ENCODE measurements at places on chromosomes 5 and 9.

GRCh38 chr5:67902497-67902830 is 313.1 kb upstream of the PIK3R1 start:
- no peaks in the 10 kb centered on the region for H3K36me3 ChIP-seq
- H3K4me3 ChIP-seq = no peak overlapping the region
- H3K27me3 ChIP-seq = no peaks in the 10 kb centered on the region
- no peak for DNase-seq
- H3K4me1 ChIP-seq = no peaks in the 10 kb centered on the region

DNA sequence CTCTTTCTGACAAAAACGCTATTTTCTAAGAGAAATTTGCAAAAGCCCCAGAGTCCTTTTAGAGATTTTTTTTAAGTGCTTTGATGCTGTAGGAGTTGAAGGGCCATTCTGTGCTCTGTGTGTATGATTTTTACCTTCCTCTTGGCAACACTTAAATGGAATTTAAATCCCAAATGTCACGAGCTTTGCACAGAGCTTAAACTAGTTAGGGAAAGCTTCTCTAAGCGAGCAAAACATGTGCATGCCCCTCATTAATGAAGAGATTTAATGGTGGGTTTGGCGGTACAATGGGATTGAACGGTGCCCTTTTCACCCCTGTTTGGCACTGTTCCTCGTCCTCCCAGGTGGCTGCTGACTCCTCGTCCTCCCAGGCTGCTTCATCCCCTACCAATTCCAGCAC is 220.7 kb downstream of the DRD1 start:
- DNase-seq = no peak
- no peaks in the 10 kb centered on the region for H3K4me1 ChIP-seq
- no peaks in the 10 kb centered on the region for H3K27me3 ChIP-seq
- H3K36me3 ChIP-seq = no peaks in the 10 kb centered on the region
- H3K4me3 ChIP-seq = no peak overlapping the region
- H3K27ac ChIP-seq = no peak overlapping the region

DNA sequence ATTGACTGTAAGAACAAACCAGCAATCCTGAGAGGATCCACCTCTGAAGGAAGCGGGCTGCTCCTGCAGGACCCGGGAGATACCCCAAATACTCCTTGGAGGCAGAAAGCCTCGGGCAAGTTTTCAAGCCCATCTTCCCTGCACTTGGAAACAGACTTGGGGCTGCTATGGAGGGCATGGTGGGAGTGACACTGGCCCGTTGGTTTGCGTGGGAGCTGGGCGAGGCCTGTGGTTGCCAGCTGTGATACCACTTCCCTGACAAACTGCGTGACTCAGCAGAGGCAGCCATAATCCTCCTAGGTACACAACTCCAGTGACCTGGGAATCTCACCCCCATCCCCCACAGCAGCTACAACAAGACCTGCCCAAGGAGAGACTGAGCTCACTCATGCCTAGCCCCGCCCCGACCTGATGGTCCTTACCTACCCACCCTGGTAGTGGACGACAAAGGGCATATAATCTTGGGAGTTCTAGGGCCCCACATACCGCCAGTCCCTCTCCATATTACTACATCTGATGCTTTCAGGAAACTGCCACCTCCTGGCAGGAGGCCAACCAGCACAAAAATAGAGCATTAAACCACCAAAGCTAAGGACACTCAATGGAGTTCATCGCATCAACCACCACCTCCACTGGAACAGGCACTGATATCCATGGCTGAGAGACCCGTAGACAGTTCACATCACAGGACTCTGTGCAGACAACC is 38.1 kb upstream of the VLDLR start:
- H3K36me3 ChIP-seq = no peaks in the 10 kb centered on the region
- no peaks in the 10 kb centered on the region for H3K4me1 ChIP-seq
- H3K4me3 ChIP-seq = no peak overlapping the region
- no peak overlapping the region for H3K27ac ChIP-seq

- DNase-seq = no peak
- no peak overlapping the region for H3K4me3 ChIP-seq
- H3K36me3 ChIP-seq = no peaks in the 10 kb centered on the region
- H3K27ac ChIP-seq = no peak overlapping the region
- H3K4me1 ChIP-seq = peaks cover 2% of the 10 kb centered on the region
Measured at GRCh38 chr9:107782381-107782780, 292.8 kb upstream of the KLF4 start.

DNA sequence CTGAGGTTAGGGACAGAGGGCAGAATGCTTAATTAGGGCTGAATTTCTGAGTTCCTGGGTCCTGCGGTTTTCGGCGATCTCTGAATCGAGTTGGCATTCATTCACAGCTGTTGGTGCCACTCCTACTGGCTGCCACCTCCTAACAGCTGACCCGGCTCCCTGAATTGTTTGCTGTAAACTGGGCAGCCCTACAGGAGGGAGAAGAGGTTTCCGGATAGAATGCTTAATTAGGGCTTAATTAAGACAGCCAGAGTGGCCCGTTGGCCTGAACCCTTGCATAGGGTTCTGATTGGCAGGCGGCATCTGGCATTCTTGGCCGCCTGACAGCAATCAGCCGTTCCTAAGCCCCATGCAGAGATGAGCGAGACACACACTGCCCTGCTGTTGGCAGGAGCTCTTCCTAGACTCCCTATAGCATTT is 25.7 kb downstream of the FRMPD1 start:
- DNase-seq = no peak
- H3K27ac ChIP-seq = no peak overlapping the region
- no peak overlapping the region for H3K4me3 ChIP-seq
- H3K4me1 ChIP-seq = no peaks in the 10 kb centered on the region
- H3K36me3 ChIP-seq = no peaks in the 10 kb centered on the region

GRCh38 chr9:121880343-121880898 is 212.7 kb downstream of the TTLL11 start:
- no peaks in the 10 kb centered on the region for H3K4me1 ChIP-seq
- no peak overlapping the region for H3K27ac ChIP-seq
- no peaks in the 10 kb centered on the region for H3K27me3 ChIP-seq
- no peaks in the 10 kb centered on the region for H3K36me3 ChIP-seq
- DNase-seq = no peak

DNA sequence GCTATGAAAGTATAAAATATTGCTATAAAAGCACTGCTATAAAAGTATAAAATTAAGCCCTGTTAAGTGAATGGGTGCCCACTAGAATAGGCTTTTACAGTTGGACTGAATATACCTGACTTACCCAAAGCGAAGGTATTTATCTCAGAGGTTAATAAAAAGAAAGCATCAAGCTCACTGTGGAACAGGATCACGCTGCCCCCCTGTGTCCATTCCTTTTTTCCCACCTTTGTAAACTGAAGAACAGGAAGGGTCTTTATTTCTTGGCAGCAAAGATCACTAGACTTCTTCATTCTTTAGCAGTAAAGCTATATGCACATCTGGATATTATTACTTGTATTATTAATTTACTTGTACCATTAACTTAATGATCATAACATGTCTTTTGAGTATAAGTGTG is 22.1 kb upstream of the PLPP6 start:
- H3K36me3 ChIP-seq = no peaks in the 10 kb centered on the region
- DNase-seq = no peak
- no peak overlapping the region for H3K27ac ChIP-seq

GRCh38 chr5:150486402-150487198 is 21.3 kb upstream of the NDST1 start:
- H3K4me3 ChIP-seq = peak overlapping the region; percentile 90
- H3K27ac ChIP-seq = peak overlapping the region; percentile 98
- H3K4me1 ChIP-seq = peaks cover 58% of the 10 kb centered on the region
- H3K36me3 ChIP-seq = no peaks in the 10 kb centered on the region
- peak; percentile 80 for DNase-seq
- no peaks in the 10 kb centered on the region for H3K27me3 ChIP-seq

DNA sequence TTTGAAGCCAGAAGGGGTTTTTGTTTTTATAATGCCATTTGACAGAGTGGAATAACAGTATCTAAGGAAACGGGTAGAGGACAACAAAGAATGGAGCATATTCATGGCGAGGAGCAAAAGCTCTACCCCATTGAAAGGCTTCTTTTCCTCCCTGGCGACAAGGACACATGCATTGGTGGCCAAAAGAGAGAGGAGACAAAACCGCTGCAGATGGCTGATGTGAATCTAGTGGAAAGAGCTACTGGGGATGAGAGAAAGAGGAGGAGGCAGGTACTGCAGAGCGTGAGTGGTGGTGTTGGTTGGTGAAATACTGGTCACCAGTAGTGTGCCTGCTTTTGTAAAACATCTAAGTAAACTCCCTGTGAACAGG is 491 bp downstream of the APC start:
- peak overlapping the region; percentile 39 for H3K27ac ChIP-seq
- no peak for DNase-seq
- no peaks in the 10 kb centered on the region for H3K36me3 ChIP-seq
- H3K4me1 ChIP-seq = peaks cover 7% of the 10 kb centered on the region

DNA sequence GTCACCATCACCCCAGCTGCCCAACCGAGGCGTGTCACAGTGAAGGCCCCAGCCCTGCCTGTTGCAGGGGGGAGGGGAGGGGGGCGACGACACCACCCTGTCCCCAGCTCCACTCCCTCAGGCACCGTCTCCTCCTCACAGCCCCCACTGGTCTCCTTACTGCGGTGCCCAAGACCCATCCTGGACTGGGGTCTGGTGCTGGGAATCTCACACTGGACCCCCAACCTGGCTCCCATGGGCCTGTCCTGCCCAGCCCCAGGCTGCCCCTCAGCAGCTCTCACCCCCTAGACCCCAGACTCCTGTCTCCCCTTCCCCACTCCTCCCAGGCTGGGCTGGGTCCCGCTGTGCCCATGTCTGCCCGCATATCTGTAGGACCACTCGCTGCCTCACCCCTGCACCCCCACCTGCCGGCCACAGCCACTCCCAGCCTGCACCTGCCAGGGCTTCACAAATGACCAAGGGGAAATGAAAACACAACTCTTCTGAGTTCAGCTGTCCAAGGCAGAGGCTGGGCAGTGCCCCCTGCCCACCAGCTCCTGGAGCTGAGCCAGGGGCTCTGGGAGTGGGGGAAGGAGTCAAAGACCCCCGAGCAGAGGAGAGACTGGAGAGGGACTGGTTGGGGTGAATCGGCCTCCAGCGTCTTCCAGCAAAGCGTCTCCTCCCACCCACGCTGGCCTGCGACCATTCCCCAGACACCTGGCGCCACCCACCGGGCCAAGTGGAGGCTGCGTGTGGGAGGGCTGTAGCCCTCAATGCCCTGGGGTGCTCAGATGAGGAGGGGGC is 32.6 kb upstream of the EGFL7 start:
- peaks cover 41% of the 10 kb centered on the region for H3K4me1 ChIP-seq
- DNase-seq = peak; percentile 88
- no peaks in the 10 kb centered on the region for H3K27me3 ChIP-seq
- H3K36me3 ChIP-seq = no peaks in the 10 kb centered on the region
- no peak overlapping the region for H3K4me3 ChIP-seq

DNA sequence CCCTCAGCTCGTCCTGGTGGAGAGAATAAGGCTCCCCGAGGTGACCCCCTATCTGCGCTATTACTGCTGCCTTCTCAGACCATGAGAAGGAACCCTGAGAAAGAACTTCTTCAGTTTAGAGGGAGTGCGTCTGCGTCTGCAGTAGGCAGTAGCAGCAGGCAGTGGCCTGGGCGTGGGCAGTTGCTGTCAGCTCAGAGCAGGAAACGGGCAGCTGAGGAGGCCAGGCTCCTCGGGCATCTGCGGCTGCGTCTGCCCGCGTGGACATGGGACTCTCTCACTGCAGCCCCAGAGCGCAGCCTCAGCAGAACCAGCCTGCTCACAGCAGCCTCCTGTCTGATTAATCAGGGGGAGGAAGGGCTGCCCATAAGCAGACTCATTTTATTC is 49.8 kb upstream of the FCN1 start:
- H3K4me1 ChIP-seq = no peaks in the 10 kb centered on the region
- DNase-seq = peak; percentile 7
- H3K27me3 ChIP-seq = no peaks in the 10 kb centered on the region

GRCh38 chr9:12065686-12066085 is 627.5 kb upstream of the TYRP1 start:
- DNase-seq = no peak
- H3K4me3 ChIP-seq = no peak overlapping the region
- H3K27ac ChIP-seq = no peak overlapping the region
- no peaks in the 10 kb centered on the region for H3K36me3 ChIP-seq

- DNase-seq = no peak
- H3K27me3 ChIP-seq = no peaks in the 10 kb centered on the region
- no peak overlapping the region for H3K27ac ChIP-seq
Measured at GRCh38 chr9:79131246-79131774, 440.5 kb upstream of the TLE4 start.

GRCh38 chr9:89467278-89467625 is 30.7 kb downstream of the SEMA4D start:
- H3K27ac ChIP-seq = no peak overlapping the region
- no peaks in the 10 kb centered on the region for H3K27me3 ChIP-seq
- no peaks in the 10 kb centered on the region for H3K36me3 ChIP-seq

GRCh38 chr5:181207214-181207959 is 2.4 kb upstream of the TRIM7 start:
- peaks cover 26% of the 10 kb centered on the region for H3K4me1 ChIP-seq
- DNase-seq = peak; percentile 77
- H3K36me3 ChIP-seq = no peaks in the 10 kb centered on the region
- H3K27ac ChIP-seq = peak overlapping the region; percentile 75
- H3K4me3 ChIP-seq = peak overlapping the region; percentile 79

DNA sequence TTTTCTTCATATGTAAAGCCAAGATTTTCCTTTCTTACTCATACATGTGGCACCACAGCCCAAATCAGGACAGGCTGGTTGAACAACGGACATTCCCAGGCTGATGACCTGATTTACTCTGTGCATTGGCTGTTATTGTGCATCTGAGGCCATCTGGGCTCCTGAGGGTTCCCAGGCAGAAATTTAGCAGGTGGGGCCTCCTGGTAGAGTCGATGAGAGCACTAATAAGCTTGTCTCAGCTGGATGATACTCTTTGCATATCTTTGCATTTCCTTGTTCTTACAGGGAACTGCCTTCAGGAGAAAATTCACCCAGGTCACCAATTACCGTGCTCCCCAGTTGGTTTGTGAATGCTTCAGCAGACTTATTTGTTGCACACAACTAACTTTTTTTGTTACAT is 605.1 kb downstream of the ELAVL2 start:
- no peaks in the 10 kb centered on the region for H3K4me1 ChIP-seq
- no peaks in the 10 kb centered on the region for H3K27me3 ChIP-seq

- no peak overlapping the region for H3K27ac ChIP-seq
- no peaks in the 10 kb centered on the region for H3K27me3 ChIP-seq
- H3K4me3 ChIP-seq = no peak overlapping the region
Measured at GRCh38 chr5:96851312-96852062, 24.8 kb upstream of the ERAP2 start.

Data from upper lobe of left lung (tissue), 6 donors.